ENCODE measurements at places on chromosomes 4 and X.

- DNase-seq: no peak
These were observed 73.2 kb downstream of the PAK3 start for GRCh38 chrX:111169141-111169540.

DNA sequence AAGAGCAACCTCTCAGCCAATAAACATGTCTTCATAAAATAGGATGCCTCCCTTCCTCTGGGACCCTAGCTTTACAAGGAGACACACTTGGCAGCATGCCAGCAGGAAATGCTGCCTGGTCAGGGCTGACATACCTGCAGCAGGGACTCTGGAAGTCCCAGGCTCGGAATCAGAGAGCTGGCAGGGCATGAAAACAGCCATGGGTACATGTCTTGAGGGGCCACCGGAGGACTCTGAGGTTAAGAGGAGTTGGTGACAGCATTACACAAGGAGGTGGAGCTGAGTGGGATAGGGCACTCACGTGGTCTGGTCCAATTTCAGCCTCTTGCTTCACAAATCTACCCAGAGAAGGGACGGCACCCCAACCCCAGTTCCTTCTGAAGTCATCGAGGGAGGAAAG, 15.7 kb downstream of the MSX1 start:
- peak; percentile 58 for DNase-seq

DNA sequence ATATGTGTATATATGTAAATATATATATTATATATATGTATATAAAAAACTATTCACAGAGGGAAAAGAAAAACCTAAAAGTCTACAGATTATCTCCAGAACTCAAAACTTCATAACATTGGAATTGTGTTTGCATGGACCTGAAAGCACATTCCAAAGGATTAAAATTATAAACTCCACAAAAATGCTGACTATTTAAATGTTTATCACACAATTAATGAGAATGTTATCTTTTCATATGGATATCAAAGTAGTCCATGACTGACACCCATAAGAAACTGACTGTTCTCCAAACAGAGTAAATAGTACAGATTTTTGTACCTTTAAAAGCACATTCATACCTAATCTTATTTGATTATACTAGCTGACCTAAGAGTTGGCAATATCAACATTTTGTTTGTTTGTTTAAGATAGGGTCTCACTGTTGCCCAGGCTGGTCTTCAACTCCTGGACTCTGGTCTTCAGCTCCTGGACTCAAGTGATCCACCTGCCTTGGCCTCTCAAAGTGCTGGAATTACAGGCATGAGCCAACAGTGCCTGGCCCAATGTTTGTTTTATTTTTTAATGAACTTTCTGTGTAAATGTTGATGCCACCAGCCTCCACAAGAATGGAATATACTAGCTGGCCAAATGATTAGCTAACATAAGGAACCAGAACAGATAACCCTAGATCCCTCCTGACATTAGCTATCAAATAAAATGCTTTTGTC, 50.0 kb downstream of the SLC39A8 start:
- DNase-seq: no peak

DNA sequence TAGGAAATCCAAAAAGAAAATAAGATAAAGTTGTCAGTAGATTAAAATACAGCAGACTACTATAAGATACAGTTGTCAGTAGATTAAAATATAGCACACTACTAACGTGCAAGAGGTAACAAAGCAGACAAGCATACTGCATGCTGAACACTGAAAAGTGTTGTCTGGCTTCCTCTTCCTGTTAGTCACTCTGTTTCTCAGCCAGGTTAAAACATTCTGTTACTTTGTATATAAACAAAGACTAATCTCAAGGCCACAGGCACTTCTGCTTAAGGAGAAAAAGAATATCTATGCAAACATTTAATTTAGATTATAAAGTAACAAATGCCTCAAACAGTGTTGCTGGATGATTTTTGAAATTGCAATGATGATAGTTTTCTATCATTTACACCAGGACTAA, 41.0 kb upstream of the SCD5 start:
- no peak for DNase-seq

DNA sequence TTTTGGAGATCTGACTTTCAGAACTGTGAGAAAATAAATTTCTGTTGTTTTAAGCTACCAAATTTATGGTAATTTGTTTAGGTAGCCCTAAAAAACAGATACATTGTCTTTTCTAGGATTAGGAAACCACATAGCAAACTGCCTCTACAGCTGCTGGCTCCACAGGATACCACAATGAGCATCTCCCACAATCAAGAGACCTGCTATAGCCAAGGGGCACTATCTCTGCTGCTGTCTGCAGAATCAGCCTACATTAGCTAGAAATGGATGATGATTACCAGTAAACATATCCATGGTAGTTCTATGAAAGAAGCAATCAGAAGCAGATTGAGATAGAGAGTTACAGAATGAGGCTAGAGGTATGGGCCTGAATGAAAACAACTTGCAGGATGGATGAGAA, 244.4 kb upstream of the NDST4 start:
- no peak for DNase-seq

GRCh38 chr4:37463033-37463856, 218.7 kb downstream of the NWD2 start:
- no peak for DNase-seq

GRCh38 chr4:3311095-3311372, 18.2 kb downstream of the RGS12 start:
- DNase-seq: no peak

GRCh38 chrX:77404419-77404818, 42.8 kb upstream of the FGF16 start:
- peak; percentile 15 for DNase-seq

- DNase-seq: peak; percentile 28
These were observed 37.9 kb upstream of the FAT4 start for GRCh38 chr4:125276811-125277210.

- DNase-seq: no peak
These were observed 32.3 kb upstream of the AFAP1 start for GRCh38 chr4:7971881-7972500.

- no peak for DNase-seq
These were observed 224.9 kb downstream of the FRMPD4 start for GRCh38 chrX:12363216-12363615.

GRCh38 chr4:99947608-99948007, 1.2 kb upstream of the DNAJB14 start:
- DNase-seq: peak; percentile 7

DNA sequence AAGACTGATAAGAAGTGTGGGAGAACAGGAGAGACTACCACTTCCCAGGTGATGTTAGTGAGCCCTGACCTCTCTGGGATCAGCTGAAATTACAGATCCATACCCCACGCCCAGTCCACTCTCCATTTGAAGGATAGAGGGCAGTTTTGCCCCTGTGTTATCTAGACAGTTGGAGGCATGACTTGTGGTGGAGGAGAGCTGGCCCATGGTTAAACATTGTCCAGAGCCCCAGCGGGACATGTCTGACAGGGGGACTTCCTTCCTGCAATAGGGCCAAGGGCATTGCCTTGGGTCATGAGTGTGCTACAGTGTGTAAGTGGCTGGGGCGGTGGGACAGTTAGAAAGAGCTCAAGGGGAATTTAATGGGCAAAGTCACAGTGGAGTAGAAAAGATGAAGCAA, 181.1 kb downstream of the MID1IP1 start:
- DNase-seq: no peak

- DNase-seq: no peak
These were observed 19.8 kb upstream of the DHRSX start for GRCh38 chrX:2520539-2520938.

DNA sequence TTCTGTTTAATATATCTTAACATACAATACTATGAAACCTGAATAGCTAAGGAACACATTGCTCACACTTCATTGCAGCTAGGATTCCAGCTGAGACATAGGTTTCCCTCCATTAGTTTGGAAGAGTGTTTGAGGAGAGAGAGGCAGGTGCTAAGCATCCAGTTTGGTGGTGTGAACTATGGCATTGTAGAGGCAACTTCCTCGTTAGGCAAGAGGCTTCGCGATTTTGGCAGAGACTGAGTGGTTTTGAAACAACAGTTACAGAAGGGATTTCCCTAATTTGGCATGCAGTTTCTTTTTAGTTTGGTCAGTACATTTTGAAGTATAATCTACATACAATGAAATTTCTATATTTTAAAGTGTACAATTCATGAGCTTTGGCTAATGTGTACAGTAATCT, 117.1 kb upstream of the BMP3 start:
- no peak for DNase-seq

DNA sequence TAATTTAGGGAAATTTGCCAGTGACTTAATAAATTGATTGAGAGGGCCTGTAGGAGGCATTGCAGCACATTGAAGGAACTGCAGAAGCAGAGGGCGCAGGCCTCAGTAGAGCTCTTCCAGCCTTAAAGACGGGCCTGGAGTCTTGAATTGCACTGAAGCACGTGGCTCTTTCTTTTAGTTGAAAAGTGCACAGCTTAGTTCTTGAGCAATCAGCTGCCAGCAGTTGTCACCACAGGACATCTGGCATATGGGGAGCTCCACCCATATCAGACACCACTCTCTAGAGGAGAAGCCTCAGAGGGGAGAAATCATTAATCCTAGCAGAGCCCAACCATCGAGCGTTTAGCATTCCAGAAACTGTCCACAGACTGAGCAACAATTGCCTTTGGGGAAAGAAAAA, 16.0 kb upstream of the FGF16 start:
- DNase-seq: peak; percentile 81

GRCh38 chr4:46270986-46271596, 118.8 kb downstream of the GABRA2 start:
- peak; percentile 59 for DNase-seq
